ENCODE measurements at places on chromosomes 11 and 22.

DNA sequence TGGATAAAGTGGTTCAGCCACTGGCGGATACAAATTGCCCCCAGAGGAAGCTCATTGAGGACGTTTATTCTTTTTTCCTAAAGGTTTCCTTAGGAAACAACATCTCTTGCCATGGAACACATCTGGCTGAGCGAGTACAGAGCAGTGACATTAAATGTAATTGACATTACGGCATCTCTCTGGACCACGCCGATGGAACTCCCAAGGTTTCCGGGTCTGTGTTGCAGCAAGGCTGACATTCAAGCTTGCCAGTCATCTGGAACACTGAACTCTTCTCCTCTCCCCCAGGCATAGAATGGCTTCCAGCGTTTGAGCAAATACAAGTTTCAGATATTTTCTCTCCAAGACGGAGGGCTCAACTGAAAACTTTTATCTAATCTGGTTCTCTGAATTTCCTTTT, 42.1 kb downstream of the CLMP start:
- DNase-seq, result no peak

DNA sequence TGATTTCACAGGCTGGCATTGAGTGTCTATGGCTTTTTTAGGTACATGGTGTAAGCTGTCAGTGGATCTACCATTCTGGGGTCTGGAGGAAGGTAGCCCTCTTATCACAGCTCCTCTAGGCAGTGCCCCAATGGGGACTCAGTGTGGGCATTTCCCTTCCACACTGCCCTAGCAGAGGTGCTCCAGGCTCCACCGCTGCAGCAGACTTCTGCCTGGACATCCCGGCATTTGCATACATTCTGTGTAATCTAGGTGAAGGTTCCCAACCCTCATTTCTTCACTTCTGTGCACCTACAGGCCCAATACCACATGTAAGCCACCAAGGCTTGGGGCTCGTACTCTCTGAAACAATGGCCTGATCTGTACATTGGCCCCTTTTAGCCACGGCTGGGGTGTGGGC, 78.3 kb downstream of the RNF169 start:
- no peak for DNase-seq

GRCh38 chr11:120272303-120272702, 32.4 kb downstream of the POU2F3 start:
- peak; percentile 18 for DNase-seq

DNA sequence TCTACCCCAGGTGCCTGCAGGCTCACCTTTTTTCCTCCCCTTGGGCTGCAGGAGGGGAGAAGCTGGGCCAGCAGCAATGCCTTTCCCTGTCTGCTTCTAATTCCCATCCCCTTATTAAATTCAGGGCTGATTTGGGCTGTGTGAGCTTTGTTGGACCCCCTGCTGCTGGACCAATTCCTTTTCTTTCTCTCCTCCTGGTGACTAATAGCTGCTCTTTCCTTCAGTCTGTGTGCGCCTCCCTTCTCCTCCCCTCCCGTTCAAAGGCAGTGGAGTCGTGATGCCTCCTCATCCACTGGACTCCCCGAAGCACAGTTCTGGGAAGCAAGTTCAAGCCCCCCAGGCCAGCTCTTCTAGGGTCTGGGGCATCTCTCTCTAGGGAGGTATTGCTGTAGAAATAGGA, 567.9 kb upstream of the CADM1 start:
- no peak for DNase-seq

- no peak for DNase-seq
Measured at GRCh38 chr11:126654886-126655806, 299.7 kb downstream of the ST3GAL4 start.

DNA sequence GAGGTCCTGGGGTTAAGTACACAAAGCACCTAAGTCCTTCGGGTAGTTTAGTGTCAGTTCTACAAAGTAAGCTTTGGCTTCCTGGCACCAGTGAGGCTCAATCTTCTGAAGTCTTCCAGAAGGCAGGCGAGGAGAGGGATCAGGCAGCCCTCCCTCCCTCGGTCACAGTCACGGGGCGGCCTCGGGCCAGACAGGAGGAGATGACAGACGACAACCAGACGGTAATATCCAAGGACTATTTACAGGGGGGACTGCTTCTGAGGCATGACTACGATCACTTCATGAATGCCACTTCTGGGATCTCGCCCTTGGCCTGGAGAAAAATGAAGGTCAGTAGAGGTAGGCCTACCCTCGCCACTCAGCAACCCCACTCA, 383 bp upstream of the TMEM223 start:
- no peak for DNase-seq

- no peak for DNase-seq
Measured at GRCh38 chr22:30272781-30273601, 6.3 kb upstream of the OSM start.

DNA sequence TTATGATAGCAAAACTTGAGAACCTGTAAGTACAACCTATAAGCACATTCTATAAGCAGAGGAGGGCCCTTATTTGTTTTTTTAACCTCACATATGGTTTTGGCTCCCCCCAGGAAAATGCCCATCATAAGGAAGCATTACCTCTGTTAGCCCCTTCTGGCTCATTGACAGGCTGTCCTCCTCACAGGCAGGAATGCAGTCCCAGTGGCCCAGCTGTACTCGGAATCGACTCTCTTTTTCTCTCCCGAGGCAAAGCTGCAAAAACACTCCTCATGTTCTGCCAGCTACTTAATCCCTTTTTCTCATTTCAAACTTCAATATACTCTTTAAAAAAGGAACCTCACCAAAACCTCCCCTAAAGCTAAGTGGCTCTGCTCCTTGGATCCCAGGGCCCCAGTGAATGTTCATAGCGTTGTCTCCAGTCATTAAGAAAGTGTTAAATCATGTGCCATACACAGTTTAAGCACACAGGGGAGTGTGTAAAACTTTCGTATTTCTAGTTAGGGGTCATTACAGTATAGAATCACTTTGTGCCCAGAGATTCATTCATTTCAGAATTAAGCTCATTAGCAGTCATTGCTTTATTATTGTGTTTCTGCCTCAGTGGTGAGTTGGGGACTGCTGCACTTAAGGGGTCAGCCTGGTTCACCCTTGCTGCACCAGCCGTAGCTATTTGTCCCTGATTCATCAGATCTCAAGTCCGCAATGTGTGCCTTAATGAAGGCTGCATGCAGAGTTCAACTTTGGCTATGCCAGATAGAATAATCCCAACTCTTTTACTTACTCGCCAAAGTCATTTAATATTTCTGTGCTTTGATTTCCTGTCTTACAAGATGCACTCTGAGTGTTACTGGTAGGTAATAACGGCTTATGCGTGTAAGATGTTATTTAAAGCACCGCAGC, 57.6 kb downstream of the JRKL start:
- no peak for DNase-seq

- no peak for DNase-seq
Measured at GRCh38 chr11:16216831-16217230, 139.5 kb downstream of the SOX6 start.

- no peak for DNase-seq
Measured at GRCh38 chr22:29830585-29830984, 7.5 kb downstream of the ASCC2 start.

DNA sequence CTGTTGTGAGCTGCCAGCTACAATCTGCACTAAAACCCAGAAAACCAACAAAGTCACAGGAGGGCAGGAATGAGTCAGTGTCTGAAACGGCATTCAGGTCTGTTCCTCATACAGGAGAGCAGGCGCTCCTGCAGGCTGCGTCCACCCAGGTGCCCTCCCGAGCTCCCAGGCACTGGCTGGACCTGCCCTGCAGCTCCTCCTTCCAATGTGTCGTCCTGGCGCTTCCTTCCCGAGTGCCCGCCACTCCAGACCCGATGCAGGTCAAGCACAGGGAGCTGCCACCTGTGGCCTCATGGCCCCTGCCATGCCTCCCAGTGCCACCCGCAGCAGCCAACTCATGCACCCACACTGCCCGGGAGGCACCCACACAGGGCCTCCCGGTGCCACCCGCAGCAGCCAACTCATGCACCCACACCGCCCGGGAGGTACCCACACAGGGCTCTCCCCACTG, 12.0 kb downstream of the BRD1 start:
- DNase-seq, result no peak

GRCh38 chr11:27116684-27117083, 76.1 kb downstream of the BBOX1 start:
- DNase-seq, result peak; percentile 74

DNA sequence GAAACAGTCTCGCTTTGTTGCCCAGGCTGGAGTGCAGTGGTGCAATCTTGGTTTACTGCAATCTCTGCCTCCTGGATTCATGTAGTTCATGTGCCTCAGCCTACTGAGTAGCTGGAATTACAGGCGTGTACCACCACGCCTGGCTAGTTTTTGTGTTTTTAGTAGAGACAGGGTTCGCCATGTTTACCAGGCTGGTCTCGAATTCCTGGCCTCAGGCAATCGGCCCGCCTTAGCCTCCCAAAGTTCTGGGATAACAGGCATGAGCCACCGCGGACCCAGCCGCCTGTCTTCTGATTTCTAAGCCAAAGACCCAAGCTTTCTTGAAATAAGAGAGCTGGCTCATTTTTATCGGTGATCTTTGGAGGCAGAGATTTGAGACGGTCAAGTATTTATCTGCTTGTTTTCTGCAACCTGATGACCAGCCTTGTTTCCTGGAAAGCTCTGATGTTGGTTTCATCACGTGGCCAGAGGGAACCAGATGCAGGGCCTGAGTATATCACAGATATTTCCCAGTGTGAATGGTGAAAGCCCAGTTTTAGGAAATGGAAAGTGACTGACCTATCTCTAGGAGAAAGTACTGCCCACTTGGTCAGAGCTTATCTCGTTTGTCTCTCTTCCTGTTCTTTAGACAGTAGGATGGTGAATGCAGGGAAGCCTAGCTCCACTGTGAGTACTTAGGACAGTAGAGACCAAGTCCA, 5.7 kb upstream of the SIDT2 start:
- DNase-seq, result no peak

GRCh38 chr22:32699686-32700085, 101.8 kb upstream of the TIMP3 start:
- DNase-seq, result no peak

DNA sequence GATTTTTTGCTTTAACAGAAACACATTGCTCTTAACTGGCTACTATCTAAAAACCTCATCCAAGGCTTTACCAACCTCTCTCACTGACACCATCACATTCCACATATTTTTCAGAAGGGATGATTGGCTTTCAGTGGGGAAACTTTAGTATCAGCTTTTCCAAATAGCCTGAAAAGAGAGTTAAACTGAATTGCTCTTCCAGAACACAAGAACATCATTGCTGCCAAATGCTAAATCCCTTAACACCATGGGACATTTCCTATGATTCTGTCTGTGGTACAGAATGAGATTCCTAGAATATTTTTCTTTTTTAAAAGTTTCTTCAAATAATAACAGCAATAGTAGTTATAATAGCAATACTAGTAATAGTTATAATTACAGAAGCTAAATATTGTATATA, 45.4 kb downstream of the SOX6 start:
- DNase-seq, result no peak

- peak; percentile 40 for DNase-seq
Measured at GRCh38 chr11:86919557-86920210, 35.5 kb downstream of the FZD4 start.

GRCh38 chr22:35051013-35051535, 14.9 kb upstream of the ISX start:
- DNase-seq, result no peak

GRCh38 chr11:72238040-72238450, 5.9 kb downstream of the PHOX2A start:
- peak; percentile 18 for DNase-seq

- no peak for DNase-seq
Measured at GRCh38 chr11:42225664-42226063, 766.2 kb upstream of the LRRC4C start.

DNA sequence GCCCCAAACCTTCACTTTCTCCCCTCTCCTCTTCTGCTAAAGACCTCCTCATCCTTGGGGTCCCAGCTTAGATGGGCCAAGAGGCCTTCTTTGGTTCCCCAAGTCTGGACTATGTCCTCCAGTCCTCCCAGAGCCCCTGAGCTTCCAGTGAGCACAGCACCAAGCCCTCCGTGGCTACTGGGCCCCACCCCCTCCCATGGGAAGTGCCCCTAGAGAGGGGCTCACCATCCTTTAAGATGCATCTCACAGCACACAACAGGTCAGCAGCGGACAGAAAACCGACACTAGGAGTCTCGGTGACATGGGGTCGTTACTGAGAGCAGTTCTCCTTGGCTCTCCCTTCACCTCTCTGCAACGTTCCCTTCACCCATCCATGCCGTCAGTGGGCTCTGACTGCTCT, 2.7 kb downstream of the LRRC32 start:
- DNase-seq, result no peak

DNA sequence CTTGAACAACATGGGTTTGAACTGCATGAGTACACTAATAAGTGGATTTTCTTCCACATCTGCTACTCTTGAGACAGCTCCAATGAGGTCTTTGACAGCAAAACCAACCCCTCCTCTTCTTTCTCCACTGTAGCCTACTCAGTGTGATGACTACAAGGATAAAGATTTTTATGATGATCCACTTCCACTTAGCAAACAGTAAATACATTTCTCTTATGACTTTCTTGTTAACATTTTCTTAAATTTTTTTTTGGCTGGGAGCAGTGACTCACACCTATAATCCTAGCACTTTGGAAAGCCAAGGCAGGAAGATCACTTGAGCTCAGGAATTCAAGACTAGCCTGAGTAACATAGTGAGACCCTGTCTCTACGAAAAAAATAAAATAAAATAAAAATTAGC, 9.9 kb upstream of the EIF4G2 start:
- peak; percentile 88 for DNase-seq

- DNase-seq, result no peak
Measured at GRCh38 chr22:45603619-45604018, 68.0 kb upstream of the ATXN10 start.

- no peak for DNase-seq
Measured at GRCh38 chr11:68978931-68979594, 1.7 kb downstream of the MRGPRD start.

DNA sequence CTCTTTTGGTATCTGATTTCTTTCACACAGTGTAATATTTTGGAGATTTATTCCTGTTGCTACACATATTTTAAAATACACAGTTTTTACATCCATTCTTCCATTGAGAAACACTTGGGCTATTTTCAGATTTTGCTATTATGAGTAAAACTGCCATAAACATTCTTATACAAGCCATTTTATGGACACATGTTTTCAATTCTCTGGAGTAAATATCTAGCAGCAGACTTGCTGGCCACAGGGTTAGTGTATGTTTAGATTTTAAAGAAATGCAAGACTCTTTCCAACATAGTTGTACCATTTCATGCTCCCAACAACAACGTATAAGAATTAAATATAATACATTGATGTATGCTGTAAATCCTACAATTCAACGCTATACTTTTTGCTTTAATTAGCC, 360.8 kb upstream of the PITPNB start:
- DNase-seq, result peak; percentile 24

DNA sequence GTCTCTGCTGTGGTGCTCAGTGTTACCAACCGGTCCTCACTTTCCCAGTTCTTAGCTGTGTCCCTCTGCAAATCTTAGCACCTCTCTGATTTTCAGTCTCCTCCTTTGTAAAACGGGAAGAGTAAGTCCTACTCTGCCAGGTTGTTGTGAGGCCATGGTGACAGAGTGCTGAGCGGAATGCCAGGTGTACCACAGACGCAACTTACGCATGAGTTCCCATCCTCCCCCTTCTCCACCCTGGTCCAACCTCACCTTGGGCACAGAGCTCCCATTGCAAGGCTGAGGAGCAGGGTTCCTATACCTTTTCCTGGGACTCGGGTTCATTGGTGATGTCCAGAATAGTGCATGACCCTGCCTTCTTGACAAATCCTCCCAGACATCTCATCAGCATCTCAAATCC, 7.3 kb upstream of the DDB2 start:
- no peak for DNase-seq

All from GM04504 (cell line).